NCI-H2029 (cell line): ENCODE measurements at places on chromosomes 2 and 18.
A peak's percentile ranks its signal among the peaks of the same experiment; 100 is the strongest.

DNA sequence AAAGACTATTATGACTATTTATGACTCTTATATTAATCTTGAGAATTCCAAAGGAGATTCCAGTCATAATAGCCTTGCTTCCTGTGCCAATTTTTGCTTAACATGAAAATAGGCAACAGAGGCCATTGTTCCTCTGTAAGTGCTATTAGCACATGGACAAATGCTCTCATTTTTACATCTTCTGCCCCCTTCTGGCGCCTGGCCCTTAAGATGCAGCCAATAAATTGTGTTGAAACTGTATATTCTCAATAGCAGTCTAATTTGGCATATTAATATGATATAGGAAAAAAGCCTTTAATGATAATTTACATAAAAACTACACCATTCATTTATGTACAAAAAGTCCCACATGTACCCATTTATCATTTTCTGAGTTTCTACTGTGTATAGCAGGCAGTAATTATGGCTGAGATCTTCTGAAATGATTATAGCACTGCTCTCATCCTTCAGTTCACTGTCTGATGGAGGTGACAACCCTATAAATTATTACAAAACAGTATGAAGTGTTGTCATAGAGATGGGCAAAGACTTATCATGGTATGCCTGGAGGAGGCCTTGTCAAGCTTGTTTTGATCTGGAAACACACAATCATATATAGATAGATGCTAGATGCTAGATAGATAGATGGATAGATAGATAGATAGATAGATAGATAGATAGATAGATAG is 613.3 kb downstream of the TSN start:
- DNase-seq = no peak

DNA sequence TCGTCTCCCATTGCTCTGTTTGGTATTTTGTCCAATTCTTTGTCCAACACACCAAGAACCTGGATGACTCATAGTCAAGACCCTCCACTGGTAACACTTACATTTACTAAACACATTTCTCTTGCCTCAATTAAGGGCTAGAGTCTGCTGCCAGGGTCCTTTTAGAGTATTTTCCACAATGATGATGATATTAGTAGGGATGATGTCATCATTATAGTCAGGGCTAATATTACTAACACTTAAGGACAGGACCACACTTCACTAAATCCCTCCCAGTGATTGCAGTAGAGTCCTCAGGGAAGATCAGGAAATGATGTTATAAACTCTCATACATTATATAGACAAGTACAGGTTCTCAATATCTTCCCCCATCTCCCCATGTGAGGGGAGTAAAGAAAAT is 13.6 kb upstream of the SS18 start:
- DNase-seq = no peak

DNA sequence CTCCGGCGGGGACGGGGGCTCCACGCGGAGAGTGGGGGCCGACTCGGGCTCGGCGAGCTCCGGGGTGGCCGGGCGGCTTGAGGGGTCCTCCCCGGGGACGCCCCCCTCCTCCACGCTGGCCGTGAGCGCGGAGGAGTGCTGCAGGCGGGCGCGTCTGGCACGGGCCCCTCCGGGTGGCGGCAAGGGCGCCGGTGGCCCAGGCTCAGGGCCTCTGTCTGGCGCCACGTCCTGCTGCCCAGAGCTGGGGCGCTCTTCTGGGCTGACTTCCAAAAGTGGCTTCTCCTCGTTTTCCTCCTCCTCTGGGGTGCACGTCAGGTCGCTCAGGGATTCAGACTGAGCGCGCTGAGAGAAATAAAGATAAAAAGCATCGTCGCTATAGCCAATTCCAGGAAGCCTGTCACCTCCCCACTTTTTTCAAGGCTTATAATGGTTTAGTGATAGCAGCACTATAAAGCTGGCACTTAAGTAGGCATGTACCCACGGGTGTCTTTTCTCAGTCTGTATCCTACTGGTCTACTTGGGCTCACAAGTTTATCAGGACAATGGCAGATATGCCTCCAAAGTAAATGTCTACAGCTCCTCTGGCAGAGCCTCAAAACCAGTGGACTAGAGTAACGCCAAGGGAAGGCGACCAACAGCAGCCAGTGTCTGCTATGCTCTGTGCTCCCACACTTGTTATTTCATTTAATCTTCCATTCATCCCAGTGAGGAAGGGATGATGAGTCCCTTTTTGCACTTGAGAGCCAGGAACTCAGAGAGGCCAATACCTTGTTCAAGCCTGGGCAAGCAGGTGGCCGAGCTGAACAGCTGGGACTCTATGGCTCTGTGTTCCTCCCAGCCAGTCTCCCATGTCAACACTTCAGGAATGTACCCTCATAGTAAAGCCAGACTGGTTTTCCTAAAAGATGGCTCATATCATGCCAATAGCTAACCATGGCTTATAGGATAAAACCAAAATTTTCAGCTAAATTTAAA is 92.6 kb upstream of the MGAT4A start:
- no peak for DNase-seq

- DNase-seq = no peak
These were observed 188.3 kb downstream of the ANKRD30B start for GRCh38 chr18:14936313-14936712.

- no peak for DNase-seq
These were observed 46.4 kb upstream of the INHBB start for GRCh38 chr2:120299561-120299960.

DNA sequence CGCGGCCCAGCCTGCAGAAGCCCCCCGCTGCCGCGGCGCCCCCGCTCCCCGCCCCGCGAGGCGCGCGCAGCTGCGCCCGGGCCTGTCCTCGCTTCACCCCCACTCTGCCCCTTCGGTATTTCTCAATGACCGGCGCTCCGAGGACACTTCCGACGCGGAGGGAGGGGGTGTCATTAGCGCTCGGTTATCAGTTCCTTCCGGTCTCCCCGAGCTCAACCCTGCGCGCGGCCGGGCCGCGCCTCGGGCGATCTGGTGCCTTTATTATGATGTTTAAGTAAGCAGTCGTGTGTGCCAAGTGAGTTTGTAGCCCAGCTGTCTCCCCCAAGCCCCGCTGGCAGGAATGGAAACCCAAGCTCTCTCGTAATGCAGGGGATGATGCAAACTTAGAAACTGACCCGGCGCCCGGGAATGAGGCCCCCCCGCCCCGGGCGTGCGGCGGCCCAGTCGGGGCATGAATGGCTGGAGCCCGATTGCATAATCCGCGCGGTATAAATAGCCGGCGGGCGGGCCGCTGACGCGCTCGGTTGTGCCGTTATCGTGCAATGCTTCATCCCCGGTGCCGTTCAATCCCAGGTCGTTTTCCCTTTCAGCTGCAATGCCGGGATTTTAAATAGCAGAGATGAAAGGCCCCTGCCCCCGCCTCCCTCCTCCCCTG is 3.9 kb upstream of the SPRED2 start:
- peak; percentile 60 for DNase-seq

- no peak for DNase-seq
These were observed 750.4 kb upstream of the FAM98A start for GRCh38 chr2:34349527-34349926.

DNA sequence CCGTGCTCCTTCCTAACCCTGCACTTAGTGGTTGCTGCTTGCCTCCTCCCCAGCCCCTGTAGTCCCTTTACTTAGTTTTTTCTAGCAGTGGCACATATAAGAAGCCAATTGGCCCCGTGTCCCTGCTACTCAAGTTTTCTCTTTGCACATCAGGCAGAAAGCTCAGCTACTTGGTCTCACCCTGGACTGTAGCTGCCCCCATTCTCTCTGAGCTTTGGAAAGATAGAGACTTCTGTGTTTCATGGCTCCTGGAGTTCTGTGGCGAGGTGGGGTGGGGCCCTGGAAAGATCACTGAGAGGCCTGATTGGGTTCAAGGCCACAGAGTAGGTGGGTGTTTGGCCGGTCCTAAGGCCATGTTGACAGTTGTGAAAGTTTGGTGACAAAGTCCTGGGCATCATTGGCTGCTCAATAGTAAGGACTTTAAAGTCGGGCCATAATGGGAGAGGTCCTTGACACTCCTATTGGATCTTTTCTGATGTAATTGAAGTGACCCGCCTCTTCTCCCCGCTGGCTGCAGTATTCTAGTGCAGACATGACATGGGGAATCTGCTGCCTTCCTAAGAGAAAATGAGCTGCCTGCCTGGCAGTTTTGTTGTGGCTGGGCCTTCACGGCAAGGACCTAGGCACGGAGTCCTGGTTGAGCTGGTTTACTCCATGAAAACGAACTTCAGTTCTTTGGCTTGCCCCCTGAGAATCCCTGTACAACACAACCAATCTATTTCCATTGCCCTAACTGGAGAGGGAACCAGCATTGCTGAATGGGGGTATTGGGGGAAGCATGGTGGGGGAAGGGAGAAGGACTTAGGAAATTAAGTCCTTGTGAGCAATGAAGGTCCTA is 26.2 kb upstream of the CYP27A1 start:
- no peak for DNase-seq

- DNase-seq = no peak
These were observed 158.9 kb downstream of the COL6A3 start for GRCh38 chr2:237254911-237255578.

DNA sequence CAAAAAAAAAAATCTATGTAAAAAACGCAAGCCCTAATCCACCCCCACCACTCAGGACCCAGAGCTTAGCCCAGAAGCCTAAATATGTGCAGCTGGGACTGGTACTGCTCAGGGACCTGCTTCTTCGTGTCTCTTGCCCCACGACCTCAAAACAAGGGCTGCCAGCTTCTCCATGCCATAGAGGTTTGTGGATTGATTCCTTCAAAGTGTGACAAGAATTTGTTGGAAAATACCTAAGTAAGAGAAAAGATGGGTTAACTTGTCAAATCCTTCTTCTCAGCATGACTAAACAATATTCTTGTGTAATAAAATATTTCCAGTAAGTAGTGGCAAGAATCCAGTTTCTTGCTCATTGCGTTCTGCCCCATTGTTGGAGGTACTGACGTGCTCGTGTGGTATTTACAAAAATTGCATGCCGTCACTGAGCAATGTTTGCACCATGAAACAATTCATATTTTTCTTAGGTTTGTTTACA is 825 bp upstream of the SCYGR1 start:
- DNase-seq = no peak

DNA sequence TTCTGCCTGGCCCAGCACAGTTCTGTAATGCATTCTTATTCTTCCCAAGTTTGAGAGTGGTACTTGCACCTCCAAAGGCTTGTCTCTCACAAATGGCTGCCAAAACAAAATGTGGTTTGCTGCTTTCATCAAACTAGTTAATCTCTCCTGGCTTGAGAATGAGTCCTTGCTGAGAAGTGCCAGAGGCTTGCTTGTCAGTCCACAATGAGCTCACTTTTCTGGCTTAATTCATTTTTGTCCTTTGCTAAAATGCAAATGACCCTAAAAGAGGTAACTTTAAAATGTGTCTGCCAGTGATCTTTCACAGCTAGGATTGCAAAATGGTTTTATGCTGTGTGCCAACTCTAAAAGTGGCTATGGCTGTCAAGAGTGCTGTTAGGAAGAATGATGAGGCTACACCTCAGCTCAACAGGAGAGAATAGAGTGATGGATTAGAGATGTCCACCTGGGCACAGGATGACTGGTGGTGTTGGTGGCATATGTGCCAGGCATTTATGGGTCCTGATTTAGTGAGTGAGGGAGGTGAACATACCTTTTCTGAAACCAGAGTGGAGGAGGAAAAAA is 291.2 kb upstream of the HNMT start:
- no peak for DNase-seq

DNA sequence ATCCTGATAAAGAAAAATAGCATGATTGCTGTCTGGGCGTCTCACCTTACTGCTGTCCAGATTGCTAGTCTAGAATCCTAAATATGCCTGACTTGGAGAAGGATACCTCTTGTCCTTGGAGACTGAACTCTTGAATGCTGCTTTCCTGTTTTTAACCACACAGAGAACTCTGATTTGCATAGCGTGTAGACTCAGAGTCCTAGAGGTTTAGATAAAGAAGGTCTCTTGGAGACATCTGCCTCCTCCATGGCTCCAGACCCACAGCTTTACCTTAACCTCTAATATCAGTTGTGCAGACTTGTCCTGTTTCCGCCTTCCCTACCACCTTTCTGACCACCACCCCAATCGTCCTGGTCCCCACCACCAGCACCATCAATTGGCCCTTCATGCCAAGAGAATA is 292.6 kb upstream of the CYRIA start:
- DNase-seq = no peak

DNA sequence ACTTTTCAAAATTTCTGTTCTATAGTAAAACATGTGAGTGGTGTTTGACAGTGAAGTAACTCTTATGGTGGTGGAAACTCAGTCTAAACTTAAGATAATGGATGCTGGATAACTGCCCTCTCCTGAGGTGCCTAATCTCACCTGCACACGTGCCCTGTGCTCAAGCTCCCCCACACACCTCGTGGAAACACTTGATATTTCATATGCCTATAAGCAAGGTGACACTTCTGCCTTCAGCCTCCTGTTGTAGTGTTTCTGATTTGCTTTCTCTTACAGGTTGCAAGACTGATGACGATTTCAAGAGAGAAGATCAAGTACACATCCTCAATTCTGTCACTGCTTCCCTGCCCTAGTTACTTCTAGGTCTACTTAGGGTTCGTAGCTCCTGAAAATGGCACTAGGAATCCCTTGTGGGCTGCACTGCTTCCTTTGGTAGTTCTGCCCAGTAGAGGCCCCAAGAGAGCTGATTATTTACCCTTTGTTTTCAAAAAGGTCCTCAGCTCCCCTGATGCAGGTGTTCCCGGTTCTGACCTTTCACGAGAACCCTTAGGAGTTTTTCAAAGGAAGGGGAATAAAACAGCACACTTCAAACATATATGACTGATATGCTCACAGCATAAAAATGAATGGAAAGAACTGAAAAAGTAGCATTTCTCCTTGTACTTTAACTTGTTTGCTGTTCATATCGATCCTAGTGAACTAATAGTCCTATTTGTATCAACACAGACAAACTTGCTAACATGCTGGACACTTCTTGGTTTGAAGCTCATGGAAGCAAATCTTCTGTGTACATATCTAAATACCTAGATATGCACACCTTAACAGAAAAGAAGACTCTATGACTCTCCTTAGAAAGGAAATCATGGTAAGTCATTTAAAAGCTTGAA is 6.7 kb downstream of the CAVIN2 start:
- no peak for DNase-seq

GRCh38 chr2:216408426-216409290 is 3.6 kb upstream of the SMARCAL1 start:
- no peak for DNase-seq

GRCh38 chr2:109421642-109422041 is 192.1 kb downstream of the SEPTIN10 start:
- DNase-seq = no peak

DNA sequence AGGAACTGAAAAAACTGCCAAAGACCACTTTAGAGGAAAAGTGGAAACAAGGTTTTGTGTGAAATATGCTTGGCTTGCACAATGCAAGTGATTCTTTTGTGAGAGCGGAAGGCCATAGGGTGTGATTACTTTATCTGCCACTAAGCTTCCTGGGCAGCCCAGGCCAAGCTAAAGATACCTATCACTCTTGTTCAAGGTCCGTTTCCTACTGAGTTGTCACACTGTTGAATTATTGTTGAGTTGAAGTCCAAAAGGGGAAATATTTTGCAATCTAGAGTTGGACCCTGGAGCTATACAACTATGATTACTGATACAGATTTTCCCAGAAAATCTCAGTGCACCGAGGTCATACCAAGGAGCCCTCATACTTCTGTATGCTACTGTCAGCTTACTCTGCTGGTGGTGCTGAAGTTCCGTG is 72.7 kb upstream of the CTAGE1 start:
- no peak for DNase-seq
